NCI-H187 (cell line): ENCODE measurements at places on chromosomes 13 and 19.

DNA sequence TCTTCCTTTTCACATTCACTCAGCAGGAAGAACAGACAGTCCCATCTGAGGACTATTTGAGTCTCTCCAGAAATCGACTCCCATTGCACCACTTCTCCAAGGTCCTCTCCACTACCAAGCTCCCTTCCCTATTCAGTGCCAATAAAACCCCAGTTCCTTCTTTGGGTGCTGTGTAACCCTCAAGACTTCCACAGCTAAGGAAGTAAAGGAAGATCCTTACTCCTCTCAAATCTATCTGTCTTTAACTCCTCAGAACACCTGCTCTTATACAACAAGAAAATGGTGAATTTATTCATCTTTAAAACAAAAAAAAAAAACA is 29.2 kb upstream of the TM9SF2 start:
- DNase-seq = no peak

GRCh38 chr13:46361276-46361934 is 25.6 kb downstream of the RUBCNL start:
- DNase-seq = no peak

DNA sequence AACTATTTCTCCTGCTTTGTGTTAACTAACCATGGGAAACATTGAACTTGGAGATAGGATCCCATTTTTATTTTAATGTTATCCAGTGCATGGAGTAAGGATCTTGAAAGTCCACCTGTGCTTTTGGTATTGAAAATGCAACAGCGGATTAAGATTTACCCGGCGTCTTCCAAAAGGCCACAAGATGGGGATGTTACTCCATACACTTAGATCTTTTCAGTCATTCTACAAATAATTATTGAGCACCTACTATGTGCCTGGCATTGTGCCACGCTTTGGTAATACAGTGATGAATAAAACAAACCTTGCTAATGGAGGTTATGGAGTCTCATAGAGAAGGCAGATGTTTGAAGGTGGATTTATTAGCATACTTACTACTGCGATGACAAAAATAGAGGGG is 56.9 kb downstream of the RFC3 start:
- no peak for DNase-seq

DNA sequence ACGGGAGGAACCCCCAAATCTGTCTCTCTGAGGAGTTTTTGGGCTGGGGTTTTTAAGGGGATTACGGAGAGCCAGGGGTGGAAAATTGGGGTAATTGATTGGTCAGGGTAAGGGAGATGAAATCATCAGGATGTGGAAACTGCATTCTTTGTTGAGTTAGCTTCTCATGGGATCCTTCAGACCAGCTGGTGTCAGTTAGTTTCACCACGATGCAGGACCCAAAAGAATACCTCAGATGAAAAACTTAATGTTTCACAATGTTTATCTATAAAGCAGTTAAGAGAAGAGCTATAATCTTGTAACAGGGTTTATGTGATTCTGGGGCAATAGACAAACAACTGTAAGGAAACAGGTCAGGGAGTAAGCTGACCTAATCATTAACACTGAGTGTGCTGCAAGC is 230.8 kb downstream of the POU4F1 start:
- DNase-seq = no peak

DNA sequence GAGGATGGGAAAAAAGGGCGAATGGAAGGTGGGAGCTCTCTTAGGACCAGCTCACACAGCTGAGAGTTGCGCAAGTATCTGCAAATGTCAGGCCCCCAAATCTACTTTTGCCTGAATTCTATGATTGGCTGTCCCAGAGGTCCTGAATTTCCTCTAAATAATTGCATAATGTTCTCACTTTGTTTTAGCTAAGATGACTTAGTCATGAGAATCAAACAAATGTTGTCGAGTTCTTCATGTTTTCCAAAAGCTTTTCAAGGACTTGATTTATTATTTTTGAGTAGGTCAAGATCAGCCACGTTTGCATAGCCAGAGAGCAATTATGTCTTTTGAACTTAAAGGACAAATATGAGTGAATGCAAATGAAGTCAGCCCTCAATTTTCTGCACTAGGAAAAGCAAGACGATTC is 246.6 kb upstream of the MAB21L1 start:
- DNase-seq = no peak

- no peak for DNase-seq
These were observed 1295.1 kb upstream of the PCDH20 start for GRCh38 chr13:62710787-62711186.

GRCh38 chr19:6232601-6233055 is 47.1 kb downstream of the MLLT1 start:
- DNase-seq = no peak

DNA sequence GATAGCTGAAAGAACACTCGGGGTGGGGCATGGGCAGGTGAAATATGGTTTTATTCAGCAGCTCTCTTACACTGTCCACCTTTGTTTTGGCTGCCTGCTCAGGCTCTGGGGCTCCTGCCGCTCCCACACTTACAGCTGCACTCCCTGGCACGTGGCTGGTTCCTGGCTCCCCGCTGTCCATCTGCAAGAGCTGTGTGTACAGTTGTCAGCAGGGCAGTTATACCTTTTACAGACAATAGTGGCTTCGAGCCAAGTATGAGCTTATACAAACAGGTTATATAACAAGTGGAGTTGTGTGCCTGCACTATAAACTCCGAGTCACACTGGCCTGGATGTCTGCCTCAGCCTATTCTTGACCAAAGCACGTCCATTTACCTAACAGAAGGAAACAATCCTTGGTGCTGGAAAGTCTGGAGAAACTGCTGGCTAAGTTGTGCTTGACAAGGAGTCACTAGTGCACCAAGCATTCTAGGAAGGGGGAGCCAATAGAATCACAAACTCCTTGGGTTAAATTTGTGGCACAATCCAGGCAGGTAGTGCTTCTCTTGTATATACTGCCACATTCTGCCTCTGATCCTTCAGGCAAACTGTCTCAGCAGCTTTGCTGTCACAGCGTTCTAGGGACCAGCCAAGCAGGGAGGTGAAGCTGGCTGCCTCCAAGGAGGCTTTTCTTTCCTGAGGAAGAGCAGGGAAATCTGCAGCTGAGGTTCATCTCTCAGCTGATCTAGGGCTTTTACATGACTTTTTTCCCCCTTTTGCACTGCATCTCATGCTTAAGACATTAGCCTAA is 68.2 kb downstream of the NHLRC3 start:
- peak; percentile 65 for DNase-seq

DNA sequence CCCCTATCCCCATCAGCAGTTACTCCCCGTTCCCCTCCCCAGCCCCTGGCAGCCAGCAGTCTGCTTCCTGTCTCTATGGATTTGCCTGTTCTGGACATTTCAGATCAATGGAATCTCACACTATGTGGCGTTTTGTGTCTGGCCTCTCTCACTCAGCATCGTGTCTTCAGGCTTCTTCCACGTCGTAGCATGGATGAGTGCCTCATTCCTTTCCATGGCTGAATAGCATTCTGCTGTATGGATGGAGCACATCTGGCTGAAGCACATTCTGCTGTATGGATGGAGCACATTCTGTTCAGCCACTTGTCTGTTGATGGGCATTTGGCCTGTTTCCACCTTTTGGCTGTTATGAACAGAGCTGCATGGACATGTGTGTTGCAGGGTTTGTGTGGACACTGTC is 29.5 kb downstream of the CRTC1 start:
- no peak for DNase-seq

DNA sequence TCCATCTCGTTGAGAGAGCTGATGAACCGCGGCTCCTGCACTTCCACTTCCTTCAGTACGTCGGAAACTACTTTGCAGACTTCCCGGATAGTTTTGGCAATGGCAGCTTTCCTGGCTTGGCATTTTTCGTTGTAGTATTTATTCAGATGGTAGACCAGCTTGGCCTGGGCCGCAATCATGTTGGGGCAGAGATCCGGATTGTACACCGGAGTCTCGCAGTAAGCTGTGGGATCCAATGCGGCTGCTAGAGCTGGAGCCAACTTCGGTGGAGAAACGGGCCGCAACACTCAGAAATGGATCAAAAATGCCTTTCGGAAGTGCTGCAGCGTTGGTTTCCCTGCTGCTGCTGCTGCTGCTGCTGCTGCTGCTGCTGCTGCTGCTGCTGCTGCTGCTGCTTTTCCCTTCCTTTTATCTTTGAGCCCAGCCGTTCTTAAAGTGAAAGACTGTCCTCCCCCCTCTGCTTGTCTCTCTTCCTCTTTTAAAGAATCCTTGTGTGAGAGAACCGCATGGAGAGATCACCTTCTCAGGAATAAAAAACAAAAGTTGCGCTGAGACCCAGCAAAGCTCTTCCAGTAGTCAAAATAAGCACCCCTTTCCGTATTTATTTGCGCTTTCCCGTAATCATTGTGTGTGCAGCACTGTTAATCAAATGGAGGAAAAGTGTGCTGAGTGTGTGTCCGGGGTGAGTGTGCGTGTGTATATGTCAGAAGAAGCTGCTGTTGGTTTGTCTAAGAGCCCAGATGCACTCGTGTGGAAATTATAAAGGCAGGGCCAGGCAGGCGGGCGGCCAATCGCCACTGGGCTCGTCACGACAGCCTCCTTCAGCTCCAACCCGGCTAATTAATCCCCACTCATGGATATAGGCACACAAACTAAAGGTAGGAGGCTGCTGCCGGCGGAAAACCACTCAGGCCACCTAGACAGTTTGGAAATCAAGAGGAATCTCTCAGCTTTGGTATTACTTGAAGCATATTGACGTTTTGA is at the start of gene MAB21L1:
Gene MAB21L1, minus strand, starts transcription at position 730 of the 984 bp plus-strand sequence. Its CDS starts 551 bp downstream, at position 179.
- DNase-seq = peak; percentile 58

DNA sequence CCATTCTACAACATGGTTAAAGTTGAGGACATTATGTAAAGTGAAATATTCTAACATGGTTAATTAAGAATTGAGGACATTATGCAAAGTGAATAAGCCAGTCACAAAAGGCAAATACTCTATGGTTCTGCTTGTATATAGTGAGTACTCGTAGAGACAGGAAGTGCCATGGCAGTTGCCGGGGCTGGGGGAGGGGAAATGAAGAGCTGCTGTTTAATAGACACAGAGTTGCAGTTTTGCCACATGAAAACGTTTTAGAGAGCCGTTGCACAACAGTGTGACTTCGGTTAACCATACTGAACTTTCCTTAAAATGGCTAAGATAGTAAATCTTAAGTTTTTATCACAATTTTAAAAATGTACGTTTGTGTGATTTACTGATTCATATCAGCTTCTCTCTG is 176.9 kb downstream of the SHISA2 start:
- no peak for DNase-seq
